ENCODE measurements at places on chromosomes 12 and 14.

DNA sequence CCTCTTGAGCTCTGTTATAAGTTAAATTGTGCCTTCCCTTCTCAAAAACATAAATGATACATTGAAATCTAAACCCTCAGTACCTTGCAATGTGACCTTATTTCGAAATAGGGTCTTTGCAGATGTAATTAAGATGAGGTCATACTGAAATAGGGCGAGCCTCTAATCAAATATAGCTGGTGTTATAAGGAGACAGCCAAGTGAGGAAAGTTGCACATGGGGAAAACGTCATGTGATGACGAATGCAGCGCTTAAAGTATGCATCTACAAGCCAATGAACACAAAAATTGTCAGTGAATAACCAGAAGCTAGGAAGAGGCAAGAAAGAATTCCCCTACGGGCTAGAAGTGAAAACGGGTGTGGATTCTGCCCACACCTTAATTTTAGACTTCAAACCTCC lies 305.2 kb upstream of the FOXG1 start:
- peak; percentile 4 for DNase-seq

- DNase-seq, result no peak
These were observed 40.6 kb downstream of the IL31 start for GRCh38 chr12:122133192-122133950.

DNA sequence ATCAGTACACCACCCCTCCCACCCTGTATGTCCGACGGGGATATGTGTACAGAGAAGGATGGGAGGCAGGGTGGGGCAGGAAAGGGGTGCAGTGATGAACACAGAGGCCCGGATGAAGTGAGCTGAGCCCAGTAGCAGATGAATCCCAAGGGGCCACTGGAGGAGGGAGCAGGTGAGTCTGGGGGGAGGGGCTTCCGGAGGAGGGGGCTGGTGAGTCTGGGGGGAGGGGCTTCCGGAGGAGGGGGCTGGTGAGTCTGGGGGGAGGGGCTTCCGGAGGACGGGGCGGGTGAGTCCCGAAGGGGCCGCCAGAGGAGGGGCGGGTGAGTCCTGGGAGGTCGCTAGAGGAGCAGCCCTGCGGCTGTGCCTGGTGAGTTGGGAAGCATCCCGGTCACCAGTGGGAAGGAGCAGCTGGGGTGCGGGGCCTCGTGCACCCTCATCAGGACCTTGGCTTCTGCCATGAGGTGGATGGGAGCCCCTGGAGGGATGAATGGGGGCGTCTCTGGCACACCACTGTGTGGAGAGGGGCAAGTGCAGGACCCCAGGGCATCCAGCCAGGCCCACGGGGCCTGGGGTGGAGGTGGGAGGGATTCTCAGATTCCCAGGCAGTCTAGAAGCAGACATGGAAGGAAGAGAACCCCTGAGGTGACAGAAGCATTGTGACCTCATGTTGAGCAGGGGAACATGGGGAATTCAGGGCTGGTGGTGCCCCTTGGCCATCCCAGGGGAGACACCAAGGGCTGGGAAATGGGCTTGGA lies 14.0 kb downstream of the BEGAIN start:
- DNase-seq, result no peak

DNA sequence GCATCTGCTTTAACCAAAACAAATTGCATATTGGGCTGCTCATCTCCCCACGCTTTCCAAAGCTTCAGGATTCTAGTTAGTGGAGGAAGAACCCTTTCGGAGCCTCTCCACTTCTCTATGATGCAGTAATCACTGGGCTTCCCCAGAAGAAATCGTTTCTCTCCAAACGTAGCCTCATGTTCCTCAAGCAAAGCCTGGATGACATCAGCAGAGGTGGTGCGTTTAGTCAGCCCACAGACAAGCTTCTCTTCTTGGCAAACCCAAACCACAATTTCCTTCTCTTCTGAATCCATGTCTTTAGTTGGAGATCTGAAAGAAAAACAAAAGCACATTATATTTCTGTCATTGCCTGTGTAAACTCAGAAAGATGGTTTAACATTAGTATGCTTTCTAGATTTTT lies 30.6 kb downstream of the RASSF9 start:
- no peak for DNase-seq

DNA sequence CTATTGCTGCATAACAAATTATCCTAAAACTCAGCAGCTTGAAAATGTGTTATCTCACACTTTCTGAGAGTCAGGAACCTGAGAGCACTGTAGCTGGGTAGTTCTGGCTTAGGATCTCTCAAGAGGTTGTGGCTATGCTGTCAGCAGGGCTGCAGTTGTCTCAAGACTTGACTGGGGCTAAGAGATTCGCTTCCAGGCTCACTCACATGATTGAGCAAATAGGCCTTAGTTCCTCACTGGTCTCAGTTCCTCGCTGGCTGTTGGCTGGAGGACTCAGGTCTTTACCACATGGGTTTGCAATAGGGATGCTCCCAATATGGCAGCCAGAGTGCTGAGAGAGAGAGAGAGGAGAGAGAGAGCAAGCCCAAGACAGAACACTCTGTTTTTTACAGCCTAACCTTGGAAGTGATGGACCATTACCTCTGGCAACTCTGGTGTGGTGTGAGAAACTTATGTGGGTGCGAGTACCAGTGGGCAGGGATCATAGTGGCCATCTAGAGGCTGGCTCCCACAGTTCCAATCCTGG lies 15.9 kb upstream of the DHRS2 start:
- DNase-seq, result no peak

GRCh38 chr12:49553512-49554088 lies 14.3 kb downstream of the MCRS1 start:
- no peak for DNase-seq

DNA sequence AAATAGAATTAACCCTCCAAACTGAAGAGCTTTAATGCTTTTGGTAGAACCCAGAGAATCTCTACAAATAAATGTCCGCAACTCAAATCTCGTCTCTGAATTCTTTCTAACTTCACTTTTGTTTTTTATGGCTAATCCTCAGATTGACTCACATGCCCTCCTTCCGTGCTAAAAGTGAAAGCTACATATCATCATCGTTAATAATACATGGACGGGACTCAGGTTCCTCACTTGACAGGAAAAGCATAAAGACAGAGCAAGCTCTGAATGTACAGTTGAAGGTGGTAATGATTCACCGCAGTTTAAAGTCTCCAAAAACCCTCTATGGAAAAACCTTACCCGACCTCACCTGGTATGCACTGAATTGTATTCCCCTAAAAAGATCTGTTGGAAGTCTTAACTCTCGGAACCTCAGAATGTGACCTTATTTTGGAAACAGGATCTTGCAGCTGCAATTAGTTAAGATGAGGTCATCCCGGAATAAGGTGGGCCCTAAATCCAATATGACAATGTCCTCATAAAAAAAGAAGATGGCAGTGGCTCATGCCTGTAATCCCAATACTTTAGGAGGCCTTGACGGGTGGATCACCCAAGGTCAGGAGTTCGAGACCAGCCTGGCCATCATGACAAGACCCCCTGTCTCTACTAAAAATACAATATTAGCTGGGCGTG lies 147.4 kb upstream of the FOXN3 start:
- no peak for DNase-seq

DNA sequence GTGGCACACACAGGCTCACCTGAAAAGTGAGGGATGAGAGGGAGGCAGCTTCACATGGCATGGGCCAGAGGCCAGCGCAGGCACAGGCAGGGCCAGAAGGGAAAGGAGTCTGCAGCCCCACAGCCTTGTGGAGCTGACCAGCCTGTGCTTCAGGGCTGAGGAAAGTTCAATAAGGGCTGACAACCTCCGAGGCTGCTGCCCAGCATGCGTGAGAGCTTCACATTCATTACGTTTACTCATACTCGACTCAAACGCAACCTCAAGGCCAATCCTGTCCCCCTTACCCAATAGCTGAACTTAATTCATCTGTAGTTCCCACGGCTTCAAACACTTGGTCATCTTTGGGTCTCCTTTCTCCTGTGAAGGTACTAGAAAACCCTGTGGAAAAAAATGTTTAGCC lies 4.8 kb downstream of the MMAB start:
- no peak for DNase-seq

Data from non-pigmented ciliary epithelial cell (primary cell).